ENCODE measurements at places on chromosomes 6 and 20.

DNA sequence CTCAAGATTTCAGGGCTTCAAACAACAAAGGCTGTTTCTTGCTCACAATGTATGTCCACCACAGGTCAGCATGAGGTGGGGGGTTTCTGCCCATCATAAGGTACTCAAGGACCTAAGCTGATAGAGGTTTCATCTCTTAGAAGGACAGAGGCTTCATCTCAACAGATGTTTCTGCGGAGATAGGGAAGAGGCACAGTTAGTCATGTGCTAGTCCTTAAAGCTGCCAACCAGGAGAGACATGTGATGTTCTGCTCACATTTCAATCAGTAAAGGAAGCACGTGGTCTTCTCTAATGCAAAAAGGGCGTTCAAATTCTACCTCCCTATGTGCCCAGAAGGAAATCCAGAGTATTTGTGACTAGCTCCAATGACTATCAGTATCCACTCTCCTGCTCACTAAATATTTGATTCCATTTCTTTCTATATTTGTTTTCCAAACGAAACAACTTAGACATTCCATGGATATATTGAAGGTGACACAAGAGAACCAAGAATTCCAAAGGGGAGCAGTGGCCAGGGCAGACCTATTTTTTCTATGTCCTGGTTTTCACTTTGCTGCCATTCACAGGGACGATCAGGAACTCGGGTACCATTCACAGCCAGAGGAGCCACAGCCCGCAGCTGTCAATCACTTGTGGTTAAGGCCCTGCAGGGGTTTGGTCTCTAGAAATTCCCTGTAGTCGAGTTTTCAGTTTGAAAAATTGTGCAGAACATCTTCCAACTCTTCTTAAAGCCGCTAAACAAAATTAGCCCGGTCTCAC is 173.2 kb upstream of the FOXA2 start:
- no peaks in the 10 kb centered on the region for H3K36me3 ChIP-seq
- DNase-seq, result no peak
- no peaks in the 10 kb centered on the region for H3K4me1 ChIP-seq
- no peaks in the 10 kb centered on the region for H3K27me3 ChIP-seq
- no peak overlapping the region for H3K4me3 ChIP-seq
- no peak overlapping the region for H3K27ac ChIP-seq

DNA sequence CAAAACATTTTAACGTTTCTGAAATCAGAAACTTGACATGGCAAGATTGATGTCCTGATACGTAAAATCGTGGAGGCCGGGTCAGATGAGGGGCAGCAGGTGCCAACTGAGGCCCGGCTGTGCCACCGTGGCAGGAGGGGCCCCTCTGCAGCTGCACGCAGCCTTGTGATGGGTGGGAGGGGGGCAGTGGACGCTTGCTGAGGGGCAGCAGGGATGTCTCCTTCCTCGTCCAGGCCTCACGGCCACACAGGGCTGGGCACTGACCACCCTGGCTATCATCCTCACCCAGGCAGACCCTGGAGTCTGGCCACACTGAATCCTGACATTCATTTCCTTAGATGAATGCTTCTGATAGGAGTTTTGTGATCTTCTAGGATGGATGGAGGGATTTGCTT is 114.7 kb downstream of the ERMARD start:
- H3K4me1 ChIP-seq, result peaks cover 9% of the 10 kb centered on the region
- H3K27ac ChIP-seq, result no peak overlapping the region
- H3K36me3 ChIP-seq, result no peaks in the 10 kb centered on the region
- no peak for DNase-seq
- H3K4me3 ChIP-seq, result no peak overlapping the region
- no peaks in the 10 kb centered on the region for H3K27me3 ChIP-seq

GRCh38 chr6:30149234-30149633 is 11.8 kb downstream of the TRIM10 start:
- peaks cover 41% of the 10 kb centered on the region for H3K27me3 ChIP-seq
- peaks cover 4% of the 10 kb centered on the region for H3K4me1 ChIP-seq
- H3K4me3 ChIP-seq, result no peak overlapping the region
- no peak overlapping the region for H3K27ac ChIP-seq

DNA sequence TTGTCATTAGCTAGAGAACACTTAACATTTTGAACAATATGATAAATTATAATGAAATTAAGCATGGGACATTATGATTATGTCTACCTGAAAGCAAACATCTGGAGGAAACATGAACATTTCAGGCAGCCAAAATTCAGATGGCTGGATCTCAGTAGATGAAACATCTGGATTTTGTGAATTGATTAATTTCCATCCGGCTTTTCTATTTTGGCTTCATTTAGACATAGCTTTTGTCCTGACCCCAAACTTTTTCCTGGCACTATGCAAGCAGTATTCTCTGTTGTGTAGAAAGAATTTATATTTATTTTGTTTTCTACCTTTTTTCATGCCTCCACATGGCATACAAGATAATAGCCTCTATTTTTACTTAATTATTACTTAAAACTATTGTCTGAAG is 186.3 kb downstream of the OGFRL1 start:
- H3K27me3 ChIP-seq, result no peaks in the 10 kb centered on the region
- H3K27ac ChIP-seq, result no peak overlapping the region
- H3K4me3 ChIP-seq, result no peak overlapping the region
- no peak for DNase-seq

DNA sequence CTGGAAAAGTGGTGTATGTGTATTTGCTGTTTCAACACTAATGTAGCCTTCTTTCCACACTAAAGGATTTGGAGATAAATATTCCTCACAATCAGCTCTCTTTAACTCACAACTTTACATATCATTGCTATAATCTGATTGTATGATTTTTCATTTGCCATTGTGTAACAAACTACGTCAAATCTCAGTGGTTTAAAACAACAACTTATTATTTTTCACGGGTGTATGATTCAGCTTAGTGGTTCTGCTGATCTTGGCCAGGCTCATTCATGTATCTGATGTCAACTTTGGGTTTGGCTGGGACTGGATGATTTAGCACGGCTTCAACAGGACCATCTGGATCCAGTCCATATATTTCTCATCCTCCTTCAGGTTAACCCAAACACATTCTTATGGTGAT is 55.4 kb upstream of the TMX4 start:
- DNase-seq, result no peak
- H3K36me3 ChIP-seq, result no peaks in the 10 kb centered on the region
- H3K27ac ChIP-seq, result no peak overlapping the region
- H3K4me1 ChIP-seq, result peaks cover 9% of the 10 kb centered on the region
- no peaks in the 10 kb centered on the region for H3K27me3 ChIP-seq

DNA sequence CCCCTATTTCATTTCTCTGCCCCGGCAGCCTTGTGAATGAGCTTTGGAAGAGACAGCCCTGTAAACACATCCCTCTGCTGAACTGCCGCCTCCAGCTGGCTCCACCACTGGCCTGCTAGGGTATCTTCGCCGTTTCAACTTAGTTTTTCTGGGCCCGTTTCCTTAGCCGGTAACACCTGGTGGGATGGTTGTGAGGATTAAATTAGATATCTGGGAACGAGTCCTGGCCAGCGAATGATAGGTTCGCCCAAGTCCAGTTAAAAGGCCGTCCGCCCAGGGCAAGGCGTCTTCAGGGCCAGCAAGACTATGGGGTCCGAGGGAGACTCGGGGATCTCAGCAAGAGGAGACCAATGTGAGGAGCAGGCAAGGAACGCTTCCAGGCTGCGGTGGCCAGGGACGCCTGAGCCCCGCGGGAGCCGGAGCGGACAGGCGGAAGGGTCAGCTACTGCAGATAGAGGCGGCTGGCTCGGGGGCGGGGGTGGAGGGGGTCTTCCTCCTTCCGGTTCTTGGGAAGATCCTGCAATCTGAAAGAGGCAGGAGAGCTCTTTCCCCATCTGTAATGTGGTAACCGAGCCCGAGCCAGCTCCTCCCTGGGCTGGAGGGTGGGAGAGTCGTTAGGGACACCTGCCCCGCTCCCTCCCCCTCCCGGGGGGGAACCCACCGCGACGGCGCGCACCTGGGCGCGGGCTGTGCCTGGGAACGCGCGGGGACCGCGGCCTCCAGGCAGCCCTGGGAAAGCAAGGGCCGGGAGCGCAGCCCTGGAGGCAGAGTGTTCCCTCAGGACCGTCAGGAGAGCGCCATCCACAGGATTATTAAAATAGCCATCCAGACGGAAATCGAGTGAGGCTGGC is 4.5 kb upstream of the PTCRA start:
- peaks cover 3% of the 10 kb centered on the region for H3K4me1 ChIP-seq
- H3K27me3 ChIP-seq, result peaks cover 16% of the 10 kb centered on the region
- no peaks in the 10 kb centered on the region for H3K36me3 ChIP-seq
- no peak for DNase-seq
- no peak overlapping the region for H3K27ac ChIP-seq
- H3K4me3 ChIP-seq, result peak overlapping the region; percentile 20
